Activated T-cell treated with anti-CD3 and anti-CD28 coated beads, Interleukin-2, amount 50 U/mL, for 4 hours (primary cell): ENCODE measurements at places on chromosomes 16 and 17.

DNA sequence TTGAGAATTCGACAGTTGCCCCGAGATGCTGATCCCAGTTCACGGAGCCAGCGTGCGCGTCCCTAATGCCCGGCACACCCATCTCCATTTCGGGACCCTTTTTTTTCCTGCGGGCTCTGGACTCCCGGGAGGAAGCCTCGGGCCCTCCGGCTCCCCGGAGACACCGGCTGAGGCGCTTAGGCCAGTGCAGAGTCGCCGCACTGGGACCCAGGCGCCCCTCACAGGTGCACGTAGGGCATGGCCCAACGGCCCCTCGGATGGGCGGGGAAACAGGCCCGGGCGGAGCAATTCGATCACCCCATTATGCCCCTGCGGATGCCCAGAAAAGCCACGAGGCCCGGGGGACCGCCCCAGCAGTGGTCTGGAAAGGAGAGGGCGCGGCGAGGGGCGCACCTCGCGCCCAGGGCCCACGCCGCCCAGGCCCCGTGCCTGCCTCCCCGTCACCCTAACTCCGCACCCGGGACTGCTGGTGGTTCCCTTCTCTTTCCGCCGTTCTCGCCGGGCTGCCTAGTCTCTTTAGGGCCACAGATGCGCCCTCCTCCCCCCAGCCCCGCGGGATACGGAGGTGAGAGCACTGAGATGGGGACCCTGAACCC, 18.5 kb upstream of the ZFHX3 start:
- no peak for DNase-seq

DNA sequence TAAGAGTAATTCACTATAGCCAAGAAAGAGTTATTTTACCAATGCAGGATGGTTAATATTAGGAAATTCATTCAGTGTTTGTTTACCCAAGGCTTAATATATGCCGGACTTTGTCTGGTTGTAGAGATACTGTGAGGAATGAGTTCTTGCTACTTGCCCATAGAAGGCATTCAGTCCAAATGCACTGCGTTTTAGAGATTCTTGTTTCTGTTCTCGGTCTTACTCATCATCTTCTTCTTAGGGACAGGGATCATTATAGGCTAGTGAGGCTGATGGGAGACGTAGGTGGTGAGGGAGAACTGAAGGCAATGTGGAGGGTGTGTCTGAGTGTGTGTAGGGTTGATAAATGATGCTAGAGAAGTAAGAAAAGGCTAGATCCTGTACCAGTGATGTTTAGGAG, 90.7 kb downstream of the OR1D5 start:
- no peak for DNase-seq

- no peak for DNase-seq
Measured at GRCh38 chr16:12507366-12507765, 296.3 kb downstream of the CPPED1 start.

- peak; percentile 54 for DNase-seq
Measured at GRCh38 chr17:81665205-81666091, 957 bp downstream of the OXLD1 start.

DNA sequence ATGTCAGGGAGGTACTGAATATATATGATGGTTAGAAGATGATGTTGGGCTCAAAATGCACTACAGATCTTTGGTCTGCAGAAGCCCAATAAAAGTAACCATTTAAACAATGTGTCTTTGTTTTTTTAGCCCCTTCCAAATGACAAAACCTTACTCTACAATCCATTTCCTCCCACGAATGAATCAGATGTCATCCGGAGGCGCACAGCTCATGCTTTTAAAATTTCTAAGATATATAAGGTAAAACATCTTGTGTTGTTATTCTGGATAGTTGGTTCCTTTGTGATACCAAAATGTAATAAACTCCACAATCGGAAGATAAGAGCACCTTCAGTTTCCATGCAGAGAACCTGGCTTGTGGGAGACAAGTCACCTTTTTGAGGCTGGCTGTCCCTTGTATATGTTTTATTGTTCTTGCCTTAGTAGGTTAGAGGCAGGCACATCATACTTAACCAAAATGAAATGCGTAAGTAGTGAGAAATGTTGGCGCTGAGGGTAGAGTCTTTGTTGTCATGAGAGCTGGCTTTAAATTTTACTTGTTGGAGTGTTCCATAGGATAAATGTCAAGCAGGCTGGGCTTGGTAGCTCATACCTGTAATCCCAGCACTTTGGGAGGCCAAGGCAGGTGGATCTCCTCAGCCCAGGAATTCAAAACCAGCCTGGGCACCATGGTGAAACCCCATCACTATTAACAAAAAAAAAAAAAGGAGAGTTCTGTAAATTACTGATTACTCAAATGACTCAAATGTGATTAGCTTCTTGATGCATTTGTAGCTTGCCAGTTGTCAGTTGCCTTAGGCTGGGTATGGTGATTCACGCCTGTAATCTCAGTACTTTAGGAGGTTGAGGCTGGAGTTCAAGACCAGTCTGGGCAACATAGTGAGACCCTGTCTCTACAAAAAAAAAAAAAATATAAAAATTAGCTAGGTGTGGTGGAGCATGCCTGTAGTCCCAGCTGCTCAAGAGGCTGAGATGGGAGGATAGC, 19.7 kb upstream of the SNTB2 start:
- no peak for DNase-seq

GRCh38 chr17:58741121-58741625, 14.5 kb upstream of the PPM1E start:
- DNase-seq, result no peak

DNA sequence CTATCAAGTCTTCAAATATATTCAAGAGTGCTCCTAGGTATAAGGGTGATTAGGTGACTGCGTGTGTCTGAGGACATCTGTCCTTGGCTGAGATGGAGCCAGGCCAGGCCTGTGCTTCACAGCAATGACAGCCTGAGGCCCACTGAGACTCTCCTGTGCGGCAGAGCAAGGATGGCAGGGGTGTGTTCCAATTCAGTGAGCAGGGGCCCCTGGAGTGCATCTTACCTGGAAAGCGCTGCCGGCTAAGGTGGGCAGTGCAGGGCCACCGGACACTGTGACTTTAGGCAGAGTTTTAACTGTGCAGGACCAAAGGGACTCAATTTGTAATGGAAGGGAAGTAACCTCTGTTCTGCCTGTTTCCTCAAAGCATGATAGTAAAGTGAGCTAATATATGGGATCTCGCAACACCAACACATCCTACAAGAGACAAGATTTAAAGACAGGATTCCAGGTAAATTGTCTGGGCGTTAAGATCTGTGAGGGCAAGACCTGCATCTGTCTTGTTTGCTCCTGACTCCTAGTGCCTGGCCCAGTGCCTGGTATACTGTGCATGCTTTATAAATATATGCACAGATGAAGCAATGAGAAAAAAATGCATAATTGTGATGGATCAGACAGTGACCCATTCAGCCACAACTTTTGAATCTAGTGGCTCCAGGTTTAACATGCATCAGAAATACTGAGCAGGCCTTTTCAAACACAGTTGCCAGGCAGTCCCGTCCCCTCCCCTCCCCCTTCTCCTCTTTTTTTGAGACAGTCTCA, 86.7 kb downstream of the MRC2 start:
- no peak for DNase-seq

- no peak for DNase-seq
Measured at GRCh38 chr17:62819511-62820221, 11.6 kb upstream of the MARCHF10 start.

DNA sequence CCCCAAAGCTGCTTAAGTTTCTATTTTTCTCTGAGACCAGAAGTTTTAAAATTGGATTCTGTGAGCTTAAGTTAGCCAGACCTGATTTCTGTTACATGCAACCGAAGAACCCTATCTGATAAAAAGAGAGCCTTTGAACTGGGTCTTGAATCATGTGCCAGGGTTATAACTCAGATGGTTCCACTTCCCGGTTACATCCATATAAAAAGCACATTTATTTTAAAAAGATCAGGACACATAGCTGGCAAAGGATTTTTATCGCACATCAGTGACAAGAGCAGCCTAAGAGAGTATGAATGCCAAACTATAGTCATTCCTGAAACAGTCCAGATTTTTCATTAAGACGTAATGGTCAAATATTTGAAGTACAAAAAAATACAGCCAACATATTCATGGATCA, 32.5 kb upstream of the CLEC3A start:
- no peak for DNase-seq

- DNase-seq, result no peak
Measured at GRCh38 chr16:55655897-55656681, at the start of gene SLC6A2. TSS of gene SLC6A2 (plus strand) at chr16:55655988. CDS start at chr16:55656695, 707 bp downstream.

DNA sequence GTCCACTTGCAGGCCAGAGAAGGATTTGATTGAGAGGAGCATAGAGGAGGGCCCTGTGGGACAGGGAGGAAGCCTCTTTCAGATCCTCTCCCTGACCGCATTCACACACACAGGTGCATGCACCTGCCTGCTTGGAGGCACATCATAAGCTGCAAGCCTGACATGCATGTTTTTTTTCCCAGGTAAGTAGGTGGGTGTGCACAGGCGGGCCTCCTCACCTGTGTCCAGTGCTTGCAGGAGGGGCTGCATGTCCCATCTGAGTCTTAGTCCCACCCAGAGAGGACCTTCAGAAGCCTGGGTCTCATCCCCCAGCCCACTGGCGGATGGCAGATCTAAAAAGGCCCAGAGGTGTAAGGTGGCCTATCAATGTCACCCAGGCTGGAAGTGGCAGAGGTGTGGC, 130.8 kb downstream of the TMEM132E start:
- DNase-seq, result no peak

DNA sequence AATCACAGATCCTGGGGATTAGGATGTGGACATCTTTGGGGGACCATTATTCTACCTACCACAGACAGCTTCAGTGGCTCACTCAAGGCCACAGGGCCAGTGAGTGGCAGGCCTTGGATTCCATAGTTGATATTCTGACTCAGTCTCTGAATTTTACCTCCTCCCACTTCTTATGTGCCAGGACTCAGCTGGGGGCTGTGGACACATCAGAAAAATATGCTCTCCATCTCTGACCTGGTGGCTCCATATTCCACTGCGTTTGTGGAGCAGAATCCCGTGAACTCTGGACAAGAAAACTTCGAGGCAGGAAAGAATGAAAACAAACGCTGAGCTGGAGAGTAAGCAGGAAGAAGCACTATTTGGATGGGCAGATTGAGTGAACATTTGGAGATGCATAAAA, 301.8 kb upstream of the MAF start:
- no peak for DNase-seq

- DNase-seq, result no peak
Measured at GRCh38 chr17:38544175-38544838, 61.4 kb downstream of the SRCIN1 start.

DNA sequence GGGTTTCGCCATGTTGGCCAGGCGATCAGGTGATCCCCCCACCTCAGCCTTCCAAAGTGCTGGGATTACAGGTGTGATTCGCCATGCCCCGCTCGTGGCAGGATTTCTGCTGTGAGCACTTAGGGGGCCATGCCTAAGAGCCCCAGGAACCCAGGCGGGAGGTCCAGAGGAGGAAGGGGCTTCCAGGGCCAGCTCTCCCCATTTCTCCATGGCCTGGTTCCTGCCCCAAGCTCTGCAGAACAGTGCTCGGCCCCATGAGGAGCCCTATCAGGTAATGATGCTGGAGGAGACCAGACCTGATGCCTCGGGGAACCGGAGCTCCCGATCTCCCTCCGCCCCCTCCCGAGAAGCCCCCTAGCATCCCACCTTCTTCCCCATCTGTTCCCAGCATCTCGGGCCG, 53.6 kb downstream of the RMI2 start:
- DNase-seq, result no peak

DNA sequence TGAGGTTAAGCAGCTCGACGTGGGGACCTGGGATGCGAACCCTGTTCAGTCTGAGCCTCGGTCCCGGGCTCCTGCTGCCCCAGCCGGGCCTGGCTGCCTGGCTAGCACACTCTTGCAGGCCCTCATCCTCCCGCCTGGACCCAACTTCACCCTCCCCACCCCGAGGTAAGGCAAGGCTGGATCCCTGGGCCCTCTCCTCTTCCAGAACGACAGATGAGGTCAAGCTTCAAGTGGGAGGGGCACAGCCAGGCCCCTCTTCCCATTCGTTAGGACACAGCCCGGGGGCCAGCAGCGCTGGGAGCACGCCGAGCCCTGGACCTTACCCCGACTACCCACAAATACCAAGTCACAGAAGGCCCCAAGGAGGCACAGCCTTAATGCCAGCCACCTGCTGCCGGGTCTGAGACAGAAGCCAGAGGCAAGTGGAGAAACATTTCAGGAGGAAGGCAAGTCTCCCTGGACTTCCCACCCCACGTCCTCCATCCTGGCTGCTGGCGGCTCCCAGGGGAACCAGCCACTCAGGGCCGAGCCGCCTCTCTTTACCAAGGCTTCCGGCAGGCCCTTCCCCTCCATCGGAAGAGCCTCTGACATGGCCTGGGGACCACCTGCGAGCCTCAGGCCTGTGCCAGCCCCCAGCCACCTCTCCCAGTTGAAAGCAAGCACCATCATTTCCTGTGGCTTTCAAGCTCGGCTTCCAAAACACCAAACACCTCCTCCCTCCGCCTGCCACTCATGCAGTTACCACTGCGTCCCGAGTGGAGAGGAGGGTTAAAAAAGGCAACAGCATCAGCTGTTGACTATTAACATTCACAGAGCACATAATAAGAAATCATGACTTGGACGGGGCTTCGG, 59.9 kb downstream of the RPH3AL start:
- DNase-seq, result no peak

GRCh38 chr17:4520060-4520893, 21.6 kb downstream of the SPNS2 start:
- no peak for DNase-seq

DNA sequence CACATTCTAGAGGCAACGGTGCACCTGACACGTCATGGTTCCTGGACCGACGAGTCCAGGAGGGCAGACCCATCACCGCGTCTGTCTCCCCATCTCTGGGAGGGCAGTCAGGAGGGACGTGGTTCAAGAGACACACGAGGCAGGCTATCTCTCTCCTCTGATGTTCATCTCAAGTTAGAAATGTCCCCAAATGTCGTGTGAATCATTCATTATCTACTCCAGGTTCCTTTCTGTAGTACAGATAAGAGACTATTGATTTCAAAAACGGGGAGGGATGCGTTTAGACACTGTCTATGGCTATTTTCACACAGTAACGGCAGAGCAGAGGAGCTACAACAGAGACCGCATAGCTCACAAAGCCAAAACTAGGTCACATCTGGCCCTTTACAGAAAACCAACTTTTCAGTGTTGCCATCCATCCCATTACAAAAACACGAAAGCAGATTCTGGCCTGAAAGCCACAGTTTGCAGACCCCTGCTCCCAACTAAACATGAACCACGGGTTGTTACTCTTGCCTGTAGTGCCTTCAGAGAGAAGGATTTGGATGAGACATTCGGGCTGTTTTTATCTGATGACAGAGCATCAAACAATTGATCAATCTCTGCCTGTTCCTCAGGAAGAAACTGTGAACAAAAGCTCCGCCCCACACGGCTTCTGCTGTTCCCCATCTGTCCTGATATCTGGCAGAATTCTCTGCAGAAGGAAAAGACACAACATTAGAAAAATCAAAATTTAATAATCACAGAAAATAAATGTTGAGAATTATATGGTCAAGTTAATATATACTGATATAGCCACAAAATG, 6.8 kb downstream of the MEAK7 start:
- DNase-seq, result no peak

DNA sequence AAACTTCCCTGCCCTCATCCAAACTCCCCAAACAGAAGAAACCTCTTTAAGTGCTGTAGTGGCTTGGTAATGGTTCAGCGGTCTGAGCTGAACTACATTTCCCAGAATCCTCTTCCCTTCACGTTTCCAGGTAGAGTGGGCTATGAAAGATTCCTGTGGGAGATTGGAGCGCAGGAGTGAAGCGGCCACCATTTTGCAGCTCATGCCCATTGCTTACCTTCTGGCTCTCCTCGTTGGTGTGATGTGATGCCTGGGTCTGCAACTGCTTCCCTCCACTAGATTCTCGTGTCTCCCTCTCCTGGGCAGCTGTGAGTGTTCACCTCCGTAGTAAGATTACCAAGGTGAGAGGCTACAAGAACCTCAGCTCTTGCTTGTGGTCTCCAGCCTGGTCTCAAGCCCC, 82.1 kb downstream of the GPR139 start:
- DNase-seq, result no peak

- DNase-seq, result no peak
Measured at GRCh38 chr16:11047939-11048800, 103.8 kb downstream of the CLEC16A start.
